ENCODE measurements at places on chromosomes 13 and 19.

DNA sequence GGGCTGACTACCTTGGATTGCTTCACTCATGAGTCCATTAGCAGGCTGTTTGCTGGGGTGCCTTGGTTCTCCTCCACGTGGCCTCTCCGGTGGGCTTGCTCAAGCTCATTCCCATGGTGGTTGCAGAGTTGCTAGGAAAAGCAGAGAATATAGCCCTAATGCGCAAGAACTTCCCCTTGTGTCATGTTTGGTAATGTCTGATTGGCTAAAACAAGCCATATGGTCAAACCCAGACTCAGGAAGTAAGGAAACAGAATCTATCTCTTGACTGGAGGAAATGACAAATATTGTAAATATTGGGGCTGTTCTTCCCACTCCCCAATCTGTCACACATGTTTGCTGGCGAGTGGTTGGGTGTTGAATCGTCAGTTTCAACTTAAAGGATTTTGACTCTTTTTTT, 12.1 kb downstream of the NFILZ start:
- DNase-seq: no peak

DNA sequence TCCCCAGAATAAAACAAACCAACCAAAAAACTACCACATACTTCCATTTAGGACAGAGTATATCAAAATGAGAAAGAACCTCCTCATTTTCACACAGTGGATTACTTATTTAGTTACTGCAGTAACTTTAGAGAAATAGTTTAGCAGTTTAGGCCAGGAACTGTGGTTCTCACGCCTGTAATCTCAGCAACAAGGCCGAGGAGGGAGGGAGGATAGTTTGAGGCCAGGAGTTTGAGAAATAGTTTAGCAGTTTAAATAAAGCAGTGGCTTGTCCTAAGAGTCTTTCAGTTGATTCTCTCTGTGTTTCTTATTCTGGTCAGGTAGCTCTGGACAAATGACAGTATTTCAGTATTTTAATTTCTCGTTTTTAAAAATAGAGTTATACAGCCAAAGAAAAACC, 9.4 kb downstream of the HMGB1 start:
- no peak for DNase-seq

- DNase-seq: no peak
Measured at GRCh38 chr19:18000480-18000914, 7.5 kb upstream of the ARRDC2 start.

DNA sequence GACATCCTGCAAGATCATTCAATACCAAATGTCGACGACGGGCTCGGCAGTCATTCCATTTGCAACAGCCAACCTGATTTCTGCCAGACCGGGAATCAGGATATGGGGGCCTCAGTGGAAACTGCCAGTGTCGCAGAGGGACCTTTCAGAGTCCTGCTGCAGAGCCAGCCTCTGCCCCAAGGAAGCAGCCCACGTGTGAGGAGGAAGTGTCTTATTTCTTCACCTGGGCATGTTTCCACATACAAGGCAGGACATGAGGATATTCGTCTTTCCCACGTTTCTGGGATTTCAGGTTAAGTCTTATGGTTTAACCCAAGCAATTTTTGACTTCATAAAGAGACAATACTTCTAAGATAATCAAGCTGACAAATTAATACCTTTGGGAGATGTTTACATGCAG, 69.9 kb downstream of the ABCC4 start:
- DNase-seq: no peak
